NCI-H524 (cell line): ENCODE measurements at places on chromosomes 3 and 15.

GRCh38 chr3:127456471-127457093 lies 134.0 kb downstream of the TPRA1 start:
- DNase-seq = no peak

DNA sequence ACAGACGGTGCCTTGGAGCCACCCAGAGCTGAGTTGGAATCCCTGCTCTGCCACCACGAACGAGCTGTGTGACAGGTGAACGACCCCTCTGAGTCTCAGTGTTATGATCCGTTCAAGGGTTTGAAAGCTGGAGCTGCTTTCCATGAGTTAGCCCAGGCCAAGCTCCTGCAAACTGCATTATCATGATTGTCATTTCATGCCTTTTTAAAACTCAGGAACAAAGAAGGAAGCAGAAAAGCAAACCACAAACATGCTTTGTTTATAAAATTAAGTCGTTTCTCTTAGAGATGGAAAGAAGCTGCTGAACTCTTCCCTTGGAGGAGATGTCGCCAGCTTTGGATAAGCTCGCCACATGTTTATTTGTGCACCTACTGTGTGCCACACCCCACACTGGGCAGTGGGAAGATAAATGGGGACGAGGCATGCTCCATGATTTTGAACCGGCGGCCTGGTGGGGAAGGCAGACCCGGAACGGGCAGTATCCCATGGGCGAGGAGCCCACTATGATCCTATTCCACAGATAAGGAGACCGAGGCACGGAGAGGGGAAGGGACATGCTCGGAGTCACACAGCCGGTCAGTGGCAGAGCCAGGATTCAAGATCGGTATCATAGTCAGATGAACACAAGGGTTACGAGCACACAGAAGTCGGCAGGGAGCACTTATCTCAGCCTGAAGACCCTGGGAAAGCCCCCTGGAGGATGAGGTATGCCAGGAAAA lies 15.9 kb downstream of the HRH1 start:
- no peak for DNase-seq

GRCh38 chr3:57078635-57079473 lies 18.4 kb downstream of the SPATA12 start:
- DNase-seq = no peak

- DNase-seq = no peak
Observed at GRCh38 chr3:159631226-159631625, 357.4 kb upstream of the IL12A start.
